ENCODE measurements at places on chromosomes 2 and 18. TPM values are rescaled to one million over a fixed set of nuclear protein-coding genes. Genes with fewer than 3 reads are reported as not detected.

EIF2B4 gene
- total RNA-seq, result 35.0 TPM

FZD7 gene
- total RNA-seq, result not detected

HOXD10 gene
- total RNA-seq, result not detected

CNNM4 gene
- total RNA-seq, result 9.9 TPM

RAMP1 gene
- 11.0 TPM for total RNA-seq

OTOF gene
- total RNA-seq, result 3.7 TPM

CCDC102B gene
- total RNA-seq, result 9.9 TPM

TYW5 gene
- 17.4 TPM for total RNA-seq

ELOA2 gene
- total RNA-seq, result not detected
